ENCODE measurements at places on chromosomes 2 and 18.

GRCh38 chr2:143375384-143375880 lies 246.2 kb downstream of the ARHGAP15 start:
- no peak for DNase-seq

GRCh38 chr18:22604986-22605421 lies 187.3 kb upstream of the CTAGE1 start:
- no peak for DNase-seq

DNA sequence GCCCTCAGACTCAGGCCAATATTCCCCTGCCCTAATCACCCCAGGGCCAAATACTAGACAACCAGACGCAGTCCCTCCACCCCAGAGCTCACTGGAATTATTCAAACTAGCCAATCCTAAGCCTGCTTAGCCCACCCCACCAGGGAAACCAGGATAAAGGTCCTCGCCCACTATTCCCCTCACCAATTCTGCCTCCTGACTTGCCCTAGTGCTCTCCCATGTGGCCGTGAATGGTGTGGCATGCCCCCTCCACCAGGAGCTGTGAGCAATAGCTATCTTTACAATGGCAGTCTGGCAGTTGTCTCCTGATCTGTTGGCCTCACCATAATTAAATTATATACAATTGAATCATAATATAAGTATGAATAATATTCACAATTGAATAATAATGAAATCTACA lies 42.3 kb downstream of the FAM124B start:
- DNase-seq, result no peak

- DNase-seq, result no peak
Observed at GRCh38 chr2:127041259-127041970, 65.5 kb downstream of the BIN1 start.

DNA sequence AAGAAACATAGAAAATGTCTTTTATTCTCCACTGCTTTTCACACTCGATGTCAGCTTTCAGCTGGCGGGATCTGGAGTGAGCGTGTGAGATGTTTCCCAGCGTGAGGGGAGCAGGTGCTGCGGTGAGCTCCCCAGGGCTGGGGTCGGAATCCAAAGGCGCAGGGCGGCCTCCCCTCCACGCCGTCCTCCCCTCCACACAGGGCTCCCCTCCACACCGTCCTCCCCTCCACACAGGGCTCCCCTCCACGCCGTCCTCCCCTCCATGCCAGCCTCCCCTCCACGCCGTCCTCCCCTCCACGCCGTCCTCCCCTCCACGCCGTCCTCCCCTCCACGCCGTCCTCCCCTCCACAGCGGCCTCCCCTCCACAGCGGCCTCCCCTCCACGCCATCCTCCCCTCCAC lies 26.9 kb upstream of the KCNG2 start:
- DNase-seq, result no peak

DNA sequence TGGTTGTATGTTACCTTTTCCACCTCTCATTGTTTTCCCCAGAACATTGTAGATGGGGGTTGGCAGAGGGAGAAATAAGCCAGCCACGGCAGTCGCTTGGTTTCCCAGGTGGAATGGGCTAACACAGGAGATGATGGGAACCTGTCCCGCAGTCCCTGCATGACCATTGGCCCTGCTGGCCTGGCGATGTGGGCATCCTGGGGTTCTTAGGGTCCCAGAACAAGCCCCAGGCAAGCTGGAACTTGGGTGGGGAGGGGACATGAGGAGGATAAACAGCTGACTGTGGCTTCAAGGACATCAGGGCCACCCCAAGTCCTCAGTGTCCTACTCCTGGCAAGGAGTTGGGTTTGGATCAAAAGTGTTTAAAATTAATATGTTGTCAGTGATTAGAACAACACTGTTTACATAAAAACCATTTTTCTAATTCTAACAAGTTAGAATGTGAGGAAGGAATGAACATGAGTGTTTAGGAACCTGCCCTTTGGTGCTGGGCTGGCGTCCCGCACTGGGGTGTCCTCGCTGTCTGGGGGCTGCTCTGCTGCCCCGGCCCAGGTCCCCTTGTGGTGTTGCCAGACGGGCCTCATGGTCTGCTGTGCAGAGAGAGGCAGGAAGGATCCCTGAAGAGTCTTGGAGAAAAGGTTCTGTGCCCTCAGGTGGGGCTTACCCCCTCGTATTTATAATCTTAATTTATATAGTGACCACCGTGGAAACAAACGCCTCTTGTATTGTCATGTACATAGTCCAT lies 95.1 kb downstream of the USP40 start:
- no peak for DNase-seq

DNA sequence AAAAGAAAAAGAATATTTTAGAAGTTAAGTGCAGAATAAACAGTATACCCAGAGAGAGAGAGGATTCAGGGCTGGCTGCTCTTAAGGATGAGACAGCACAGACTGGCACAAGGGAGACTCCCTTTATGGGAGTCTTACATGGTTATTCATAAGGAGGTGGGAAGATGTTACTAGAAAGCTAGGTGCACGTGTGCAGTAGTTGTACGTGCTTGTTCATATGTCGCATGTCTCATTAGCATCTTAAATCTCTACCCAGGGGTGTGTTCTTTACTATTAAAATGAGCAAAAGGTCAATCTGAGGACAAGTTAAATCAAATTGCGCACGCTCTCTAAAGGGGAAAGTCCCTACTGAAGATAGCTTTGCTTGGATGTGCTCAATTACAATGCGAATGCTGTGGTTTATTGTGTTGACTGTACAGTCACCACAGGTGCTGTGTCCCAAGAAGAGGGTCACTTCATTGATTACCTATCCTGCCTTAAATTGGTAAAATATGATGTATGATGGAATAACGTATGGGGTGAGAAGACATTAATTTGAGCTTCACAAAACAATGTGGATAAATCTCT lies 368.0 kb upstream of the SPHKAP start:
- no peak for DNase-seq

- no peak for DNase-seq
Observed at GRCh38 chr2:20351555-20352229, 1.0 kb upstream of the PUM2 start.

GRCh38 chr2:217463402-217464075 lies 539.3 kb downstream of the TNS1 start:
- DNase-seq, result no peak

DNA sequence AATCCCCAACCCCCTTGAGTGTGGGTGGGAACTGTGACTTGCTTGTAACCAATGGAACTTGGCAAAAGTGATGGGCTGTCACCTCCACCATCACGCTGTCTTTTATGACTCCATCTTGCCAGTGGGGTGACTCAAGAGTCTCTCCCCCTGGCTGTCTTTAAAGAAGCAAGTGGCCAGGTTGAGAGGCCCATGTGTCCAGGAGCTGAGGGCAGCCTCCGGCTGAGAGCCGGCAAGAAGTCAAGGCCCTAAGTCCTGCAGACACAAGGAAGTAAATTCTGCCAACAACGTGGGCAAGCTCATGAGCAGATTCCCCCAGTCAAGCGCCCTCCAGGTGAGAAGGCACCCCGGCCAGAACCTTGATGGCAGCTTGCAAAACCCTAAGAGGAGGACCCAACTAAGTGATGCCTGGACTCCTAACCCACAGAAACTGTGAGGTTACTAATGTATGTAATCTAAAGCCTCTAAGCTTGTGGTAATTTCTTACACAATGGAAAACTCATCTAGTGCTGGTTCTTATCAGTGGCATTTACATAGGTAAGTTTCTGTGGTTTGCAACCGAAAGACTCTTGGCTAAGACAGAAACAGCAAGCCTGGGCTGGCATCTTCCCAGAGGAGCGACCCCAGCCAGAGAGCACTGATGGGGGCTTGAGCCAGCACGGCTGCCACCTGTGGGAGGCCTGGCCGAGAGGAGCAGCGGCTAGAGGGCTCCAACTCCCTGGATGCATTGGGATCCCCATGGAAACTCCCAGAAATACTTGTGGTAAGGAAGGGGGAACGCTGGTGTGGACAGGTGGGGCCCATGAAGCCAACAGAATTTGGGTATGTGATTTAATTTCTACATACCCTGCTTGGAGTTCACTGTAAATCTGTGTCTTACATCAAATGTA lies 49.3 kb downstream of the CIB4 start:
- no peak for DNase-seq

GRCh38 chr18:13573750-13574149 lies 152.6 kb downstream of the FAM210A start:
- no peak for DNase-seq

DNA sequence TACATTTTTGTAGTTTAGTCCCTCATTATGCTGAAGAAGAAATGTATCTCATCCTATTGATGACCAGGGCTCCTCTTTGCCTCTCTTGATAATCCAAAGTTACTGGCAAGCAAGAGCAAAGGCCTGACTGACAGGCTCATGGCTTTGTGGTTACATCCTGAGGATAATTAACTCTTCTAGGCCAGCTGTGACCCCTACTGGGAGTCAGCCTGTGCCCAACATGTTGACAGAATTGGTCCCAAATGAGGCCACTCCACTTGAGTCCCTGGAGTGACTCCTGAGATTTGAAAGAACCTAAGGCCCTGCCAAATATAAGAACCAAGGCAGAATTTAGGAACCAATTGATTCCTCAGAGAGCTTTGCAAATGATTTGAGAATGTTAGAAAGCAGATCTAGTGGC lies 973.8 kb upstream of the CELF4 start:
- DNase-seq, result no peak

GRCh38 chr2:233857511-233858141 lies 3.3 kb upstream of the HJURP start:
- DNase-seq, result peak; percentile 60

- DNase-seq, result no peak
Observed at GRCh38 chr18:37161491-37161890, 332.6 kb downstream of the KIAA1328 start.

- DNase-seq, result no peak
Observed at GRCh38 chr2:48717846-48718245, 37.7 kb downstream of the LHCGR start.

GRCh38 chr2:69104261-69104660 lies 91.3 kb downstream of the ANTXR1 start:
- DNase-seq, result no peak

GRCh38 chr2:25063876-25064660 lies 22.2 kb downstream of the EFR3B start:
- no peak for DNase-seq

DNA sequence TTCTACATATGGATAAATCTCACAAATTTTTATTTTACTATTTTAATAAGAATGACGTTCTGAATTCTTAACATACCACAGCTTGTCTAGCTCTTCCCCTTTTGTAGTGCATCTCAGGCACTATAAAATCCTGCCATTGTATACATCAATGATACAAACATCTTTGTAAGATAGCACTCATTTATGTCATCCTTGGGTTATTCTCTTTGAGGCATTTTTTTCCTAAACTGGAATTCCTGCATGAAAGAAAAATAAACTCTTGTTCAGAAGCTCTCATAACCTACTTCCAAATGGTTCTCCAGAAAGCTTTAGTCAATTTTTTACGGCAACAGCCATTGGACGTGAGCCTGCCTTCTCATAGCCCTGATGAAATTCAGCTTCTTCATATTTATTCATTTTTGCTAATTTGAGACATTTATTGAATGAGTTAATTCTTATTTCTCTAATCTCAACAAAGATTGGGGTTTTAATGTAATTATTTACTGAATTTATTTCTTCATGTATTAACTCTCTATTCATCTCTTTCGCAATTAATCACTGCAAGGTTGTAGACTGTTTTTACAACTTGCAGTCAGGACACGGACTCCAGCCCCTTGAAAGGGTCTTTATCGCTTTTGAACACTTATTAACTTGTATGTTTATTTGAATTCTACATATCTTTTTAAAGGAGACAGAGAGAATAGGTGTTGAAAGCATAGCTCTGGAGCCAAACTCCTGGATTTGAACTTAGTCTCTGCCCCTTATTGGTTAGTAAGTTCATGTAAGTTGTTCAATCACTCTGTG lies 57.6 kb upstream of the PARD3B start:
- no peak for DNase-seq

GRCh38 chr2:172038604-172039003 lies 38.9 kb downstream of the METAP1D start:
- no peak for DNase-seq

GRCh38 chr2:94872676-94873361 lies 1.6 kb downstream of the TEKT4 start:
- DNase-seq, result no peak
